T-helper 22 cell (primary cell): ENCODE measurements at places on chromosomes 7 and 10.

DNA sequence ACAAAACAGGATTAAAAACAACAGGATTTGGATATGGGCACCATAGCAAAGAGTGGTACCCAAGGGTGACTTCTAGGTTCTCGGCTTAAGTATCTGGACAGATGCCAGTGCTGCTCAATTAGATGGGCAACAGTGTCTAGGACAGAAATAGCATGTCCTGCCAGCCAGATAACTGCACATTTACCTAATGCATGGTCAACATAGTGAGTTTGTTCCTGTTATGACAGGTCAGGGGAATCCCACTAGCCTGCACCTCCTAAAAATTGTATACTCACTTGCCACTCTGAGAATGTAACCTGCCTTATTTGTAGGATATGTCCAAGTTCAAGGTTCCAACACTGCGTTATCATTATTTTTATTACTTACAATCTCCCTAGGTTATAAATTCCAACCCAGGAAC is 471.7 kb downstream of the GRM8 start:
- DNase-seq: no peak

- DNase-seq: no peak
These were observed 488.4 kb upstream of the AKR1E2 start for GRCh38 chr10:4337563-4337962.

- DNase-seq: peak; percentile 88
These were observed 92.0 kb upstream of the INSIG1 start for GRCh38 chr7:155205368-155206317.

DNA sequence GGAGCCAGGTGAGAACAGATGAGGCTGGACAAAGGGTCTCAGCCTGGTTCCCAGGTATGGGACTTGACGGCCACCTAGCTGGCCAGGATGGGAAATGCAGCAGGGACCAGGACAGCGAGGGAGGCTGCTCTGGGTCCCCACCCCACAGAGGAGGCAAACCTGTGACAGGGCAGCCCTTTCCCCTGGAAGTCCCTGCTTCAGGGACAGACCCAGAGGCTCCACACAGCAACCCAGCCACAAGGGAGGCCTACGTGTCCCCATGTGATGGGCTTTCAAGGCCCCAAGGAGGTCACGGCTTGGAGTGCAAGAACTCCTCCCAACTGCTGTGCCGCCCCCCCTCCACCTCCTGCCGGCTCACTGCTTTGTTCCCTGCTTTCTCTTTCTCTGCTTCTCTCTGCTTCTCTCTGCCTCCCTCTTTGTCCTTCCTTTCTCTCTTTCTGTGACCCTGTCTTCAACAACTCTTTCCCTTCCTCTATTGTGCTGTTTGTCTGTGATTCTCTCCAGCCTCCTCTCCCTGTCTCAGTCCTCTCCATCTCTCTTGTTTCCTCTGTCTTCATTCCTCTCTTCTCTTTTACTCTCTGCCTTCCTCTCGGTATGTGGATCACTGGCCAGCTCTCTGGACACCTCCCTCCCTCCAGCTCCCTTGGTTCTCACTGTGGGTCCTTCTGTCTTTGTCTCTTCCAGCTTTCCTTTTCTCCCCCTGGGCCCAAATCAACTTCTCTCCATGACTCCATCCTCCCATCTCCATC is 9.6 kb upstream of the EIF5AL1 start:
- no peak for DNase-seq

DNA sequence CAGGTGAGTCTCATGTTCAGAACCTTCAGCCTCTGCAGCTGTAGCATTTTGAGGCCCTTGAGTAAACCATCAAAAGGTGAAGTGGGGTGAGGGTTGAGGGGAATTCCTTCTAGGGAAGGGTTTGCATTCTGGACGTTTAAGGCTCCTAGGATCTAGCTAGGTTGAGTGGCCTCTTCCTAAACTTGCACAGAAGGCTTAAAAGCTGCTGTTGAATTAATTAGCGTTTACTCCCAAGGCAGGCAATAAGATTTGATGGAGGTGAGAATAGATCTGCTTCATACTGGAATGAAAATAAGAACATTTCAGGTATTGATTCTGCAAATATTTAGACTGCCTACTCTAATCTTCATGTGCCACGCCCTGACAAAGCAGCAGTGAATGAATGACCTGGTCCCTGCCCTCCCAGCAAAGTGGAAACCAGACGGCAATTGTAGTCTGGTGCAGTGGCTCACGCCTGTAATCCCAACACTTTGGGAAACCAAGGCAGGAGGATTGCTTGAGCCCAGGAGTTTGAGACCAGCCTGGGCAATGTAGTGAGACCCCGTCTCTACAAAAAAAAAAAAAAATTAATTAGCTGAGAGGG is 11.4 kb upstream of the KPNA7 start:
- DNase-seq: no peak

DNA sequence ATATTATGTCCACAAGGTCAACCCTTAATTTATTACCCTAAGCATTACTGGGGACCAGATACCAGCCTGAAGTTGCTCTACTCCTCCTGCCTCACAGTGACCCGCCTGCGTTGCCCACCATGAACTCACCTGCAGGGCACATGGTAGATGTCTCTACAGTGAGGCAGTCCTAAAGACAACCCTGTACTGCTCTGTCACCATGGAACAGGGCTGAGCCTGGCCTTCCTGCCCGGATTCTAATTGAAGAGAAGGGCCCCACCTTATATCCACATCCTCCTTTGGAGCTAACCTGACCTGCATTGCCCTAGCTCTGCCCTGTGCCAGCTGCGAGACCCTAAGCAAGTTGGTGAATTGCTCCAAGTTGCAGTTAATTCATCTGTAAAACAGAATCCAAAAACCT is 4.1 kb downstream of the SH3PXD2A start:
- no peak for DNase-seq

DNA sequence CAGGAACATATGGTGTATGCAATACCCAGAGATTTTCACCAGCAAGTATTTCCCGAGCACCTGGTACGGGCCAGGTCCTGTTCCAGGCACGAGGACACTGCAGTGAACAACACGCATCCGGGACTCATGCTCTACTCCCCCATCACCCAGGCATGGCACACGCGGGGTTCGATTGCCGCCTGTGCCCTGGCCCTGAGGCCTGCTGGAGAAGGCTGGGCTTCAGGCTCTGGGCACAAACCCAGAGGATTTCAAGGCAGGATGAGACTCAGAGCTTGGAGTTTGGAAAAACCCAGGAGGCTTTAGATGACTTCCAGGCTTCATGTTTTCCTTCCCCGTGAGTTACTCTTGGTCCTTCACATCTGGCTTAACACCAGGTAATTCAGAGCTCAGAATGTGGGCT is 143.5 kb downstream of the NEURL1 start:
- no peak for DNase-seq
